ENCODE measurements at places on chromosomes 11 and 22. TPM values are rescaled to one million over a fixed set of nuclear protein-coding genes. Genes with fewer than 3 reads are reported as not detected.

GRCh38 chr11:119175493-119176077 is 7.1 kb downstream of the NLRX1 start:
- no peaks in the 10 kb centered on the region for H3K27me3 ChIP-seq
- H3K4me1 ChIP-seq = no peaks in the 10 kb centered on the region
- no peaks in the 10 kb centered on the region for H3K36me3 ChIP-seq
- no peak overlapping the region for H3K4me3 ChIP-seq
- no peak for DNase-seq

GRCh38 chr22:45583504-45583903 is 80.8 kb downstream of the FBLN1 start:
- no peaks in the 10 kb centered on the region for H3K27me3 ChIP-seq
- no peaks in the 10 kb centered on the region for H3K4me1 ChIP-seq
- H3K36me3 ChIP-seq = no peaks in the 10 kb centered on the region
- no peak overlapping the region for H3K27ac ChIP-seq
- DNase-seq = no peak

ALG12 gene
- total RNA-seq = 9.0 TPM

SLC37A2 gene
- 8.8 TPM for total RNA-seq

GRCh38 chr22:45465633-45466032 is 37.0 kb upstream of the FBLN1 start:
- no peak overlapping the region for H3K4me3 ChIP-seq
- no peak overlapping the region for H3K27ac ChIP-seq

All from tibial nerve (tissue), 4 donors.